ENCODE measurements at places on chromosomes 2 and 18.

DNA sequence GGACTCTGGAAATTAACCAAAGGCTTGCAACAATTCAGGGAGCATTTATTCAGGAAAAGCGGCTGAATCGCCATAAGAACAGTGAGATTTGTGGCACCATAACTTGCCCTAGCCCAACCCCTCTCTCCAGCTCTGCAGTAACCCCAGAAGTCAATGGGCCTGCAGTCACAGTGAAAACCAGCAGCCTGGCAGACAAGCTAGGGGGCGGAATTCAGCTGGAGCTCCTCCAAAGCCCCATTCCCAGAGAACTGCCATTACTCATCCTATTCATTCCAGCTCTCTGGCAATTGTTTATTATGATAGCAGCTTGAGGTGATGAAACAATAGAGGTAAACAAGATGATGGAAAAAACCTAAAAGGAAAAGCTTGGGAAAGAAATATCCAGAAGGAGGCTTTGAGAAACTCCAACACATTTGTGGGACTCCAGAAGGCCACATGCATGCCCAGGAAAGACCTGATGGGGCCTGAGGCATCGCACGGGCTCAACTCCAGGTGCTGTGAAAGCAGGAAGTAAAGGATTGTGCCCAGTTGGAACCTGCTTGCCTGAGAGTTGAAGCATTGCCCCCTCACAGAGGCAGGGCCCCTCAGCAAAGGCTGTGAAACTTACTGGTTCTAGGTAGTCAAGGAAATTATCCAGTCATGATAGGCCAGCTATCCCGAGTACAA is 126.7 kb downstream of the TWIST2 start:
- no peak for DNase-seq

- no peak for DNase-seq
Measured at GRCh38 chr18:78611201-78611800, 368.3 kb upstream of the SALL3 start.

GRCh38 chr2:182650704-182651103 is 65.4 kb upstream of the DNAJC10 start:
- DNase-seq, result no peak

DNA sequence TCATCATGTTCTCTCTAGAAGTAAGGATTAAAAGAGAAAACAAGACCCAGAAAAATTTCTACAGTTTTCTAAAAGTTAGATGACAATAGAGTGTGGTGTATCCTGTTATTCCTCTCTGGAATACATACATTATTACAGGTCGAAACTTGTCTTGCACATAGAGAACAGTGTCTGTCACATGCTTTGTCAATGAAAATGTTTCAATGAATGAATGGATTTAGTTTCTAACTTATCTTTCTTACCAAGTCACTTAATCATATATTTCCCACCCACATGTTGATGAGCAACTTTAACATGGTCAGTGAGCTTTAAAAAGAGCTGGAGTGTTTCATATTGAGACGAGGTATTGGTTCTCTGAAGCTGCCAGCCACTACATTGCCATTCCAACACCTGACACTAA is 4.3 kb downstream of the DSG4 start:
- DNase-seq, result no peak

DNA sequence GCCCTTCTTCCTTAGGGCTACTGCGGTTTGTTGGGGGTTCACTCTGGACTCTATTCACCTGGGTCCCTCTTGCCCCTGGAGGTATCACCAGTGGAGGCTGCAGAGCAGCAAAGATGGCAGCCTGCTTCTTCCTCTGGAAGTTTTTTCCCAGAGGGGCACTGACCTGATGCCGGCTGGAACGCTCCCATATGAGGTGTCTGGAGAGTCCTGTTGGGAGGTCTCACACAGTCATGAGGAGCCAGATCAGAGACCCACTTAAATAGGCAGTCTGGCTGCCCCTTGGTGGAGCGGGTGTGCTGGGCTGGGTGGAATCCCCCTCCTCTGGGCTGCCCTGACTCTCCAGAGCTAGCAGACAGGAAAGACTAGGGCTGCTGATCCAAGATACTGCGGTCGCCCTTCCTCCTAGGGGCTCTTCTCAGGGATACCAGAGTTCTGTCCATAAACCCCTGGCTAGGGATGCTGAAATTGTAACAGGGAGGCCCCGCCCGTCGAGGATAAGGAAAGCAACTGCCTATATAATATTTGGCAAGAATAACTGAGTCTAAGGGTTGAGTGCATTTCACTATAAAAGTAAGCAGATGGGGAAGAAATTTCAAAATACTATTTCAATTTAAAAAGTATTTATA is 140.7 kb downstream of the NOL4 start:
- DNase-seq, result no peak

DNA sequence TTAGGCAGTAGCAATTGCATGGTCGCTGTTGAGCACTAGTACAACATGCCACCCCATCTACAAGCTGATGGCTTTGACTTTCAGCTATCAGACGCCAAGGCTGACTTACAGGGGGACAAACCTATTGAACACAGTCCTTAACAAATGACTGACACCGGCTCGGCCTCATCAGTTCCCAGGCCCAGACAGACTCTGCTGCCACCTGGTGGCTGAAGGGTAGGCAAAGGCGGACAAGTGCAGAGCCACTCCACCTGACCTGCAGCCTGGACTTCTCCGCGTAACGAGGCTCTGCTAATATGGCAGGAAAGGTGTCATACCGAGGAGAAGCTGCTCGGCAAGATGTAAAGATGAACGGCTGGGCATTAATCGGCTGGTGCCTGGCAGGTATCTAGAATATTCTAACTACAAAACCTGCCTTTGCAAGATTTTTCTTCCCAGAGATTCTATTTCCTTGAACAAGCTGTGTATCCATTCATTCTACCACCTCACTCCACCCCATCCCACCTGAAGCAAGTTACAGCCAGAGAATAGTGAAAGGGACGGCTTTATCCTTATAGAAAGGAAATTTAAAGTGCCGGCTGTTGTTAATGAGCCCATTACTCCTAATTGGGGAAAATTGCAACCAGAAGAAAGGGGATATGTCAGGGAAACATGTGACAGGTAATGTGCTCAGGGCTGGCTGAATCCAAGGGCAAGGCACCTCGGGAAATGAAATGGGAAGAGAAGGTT is 67.4 kb downstream of the STEAP3 start:
- DNase-seq, result peak; percentile 5

DNA sequence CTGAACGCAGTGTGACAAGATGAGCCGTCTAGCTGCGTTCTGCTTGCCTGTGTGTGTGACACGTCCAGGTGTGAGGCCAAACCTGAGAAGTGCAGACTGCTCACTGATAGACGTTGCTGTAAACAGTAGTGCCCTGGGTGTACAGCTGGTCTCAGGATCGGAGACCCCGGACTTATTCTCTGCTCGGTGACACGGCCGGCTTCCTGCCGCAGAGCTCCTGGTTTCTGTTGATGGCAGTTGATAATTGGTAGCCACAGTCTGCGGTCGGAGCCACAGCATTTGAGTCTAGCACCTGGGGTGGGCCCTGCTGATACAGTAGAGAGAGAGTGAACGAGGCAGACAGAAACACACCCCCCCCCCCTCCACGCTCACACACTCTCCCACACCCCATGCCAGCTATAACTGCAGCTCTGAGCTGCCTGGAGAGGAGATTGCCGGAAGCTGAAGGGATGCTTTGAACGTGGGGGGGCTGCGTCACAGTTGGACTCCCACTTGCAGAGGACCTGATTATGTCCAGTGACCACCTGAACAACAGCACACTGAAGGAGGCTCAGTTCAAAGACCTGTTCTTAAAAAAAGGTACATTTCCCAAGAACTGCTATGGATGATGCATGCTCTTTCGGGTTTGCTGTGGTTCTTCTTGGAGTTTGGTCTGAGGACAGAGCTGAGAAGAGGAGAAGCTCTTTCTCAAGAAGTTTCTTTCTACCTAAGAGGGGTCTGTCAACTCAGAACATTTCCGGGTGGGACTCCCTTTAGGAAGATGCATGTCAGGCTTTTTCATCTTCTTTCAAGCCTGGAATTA is 114.0 kb downstream of the FAM210A start:
- peak; percentile 30 for DNase-seq

DNA sequence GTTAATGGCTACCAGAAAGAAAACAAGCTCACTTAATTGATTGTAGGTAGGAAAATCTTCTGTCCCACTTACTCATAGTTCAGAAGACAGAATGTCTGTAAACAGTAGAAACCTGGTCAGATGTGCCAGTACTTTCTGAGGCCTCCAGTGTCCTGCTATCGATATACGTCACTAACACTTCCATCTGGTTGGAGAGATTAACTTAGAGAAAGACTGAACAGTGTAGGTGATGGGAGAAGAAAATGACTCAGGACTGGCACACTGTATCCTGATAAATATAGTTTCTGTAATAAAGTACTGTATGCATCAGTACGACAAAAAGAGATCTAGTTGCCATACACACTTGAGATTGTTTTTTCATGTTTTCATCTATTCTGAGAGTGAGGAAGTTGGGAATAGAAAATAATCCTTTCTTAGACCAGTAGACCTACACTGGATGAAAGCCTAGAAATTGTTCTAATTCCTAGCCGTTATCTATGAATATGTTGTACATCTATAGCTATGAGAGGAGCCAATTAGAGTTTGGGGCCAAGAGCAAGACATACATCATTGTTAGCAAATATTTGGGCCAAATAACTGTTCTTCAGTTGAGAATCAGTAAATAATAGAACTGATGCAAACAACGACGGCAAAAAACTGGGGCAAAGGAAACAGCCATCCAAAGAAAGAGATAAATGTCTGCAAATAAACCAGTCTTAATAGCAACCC is 105.9 kb downstream of the NAT8 start:
- DNase-seq, result no peak

DNA sequence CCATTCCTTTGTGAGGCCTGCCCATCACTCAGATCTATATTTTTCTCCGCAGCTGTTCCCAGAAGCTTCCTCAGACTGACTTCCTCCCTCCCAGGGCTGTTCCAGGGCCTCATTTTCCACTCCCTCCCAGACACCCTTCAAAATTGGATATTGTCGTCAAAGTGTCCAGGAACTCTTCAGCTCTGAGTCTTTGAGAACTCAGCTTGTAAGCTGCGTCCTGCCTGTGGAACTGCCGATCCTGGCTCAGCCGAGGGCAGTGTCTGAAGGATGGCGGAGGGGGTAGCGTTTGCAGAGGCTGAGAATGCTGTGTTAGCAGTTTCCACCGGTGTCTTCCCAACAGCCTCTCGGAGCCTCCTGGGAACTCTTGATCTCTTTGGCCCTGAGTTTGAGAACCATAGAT is 27.1 kb downstream of the NCK2 start:
- no peak for DNase-seq

- no peak for DNase-seq
Measured at GRCh38 chr2:122096761-122097160, 341.3 kb downstream of the TSN start.

Measured in esophagus squamous epithelium (tissue), 5 donors.